ENCODE measurements at places on chromosomes 13 and 19. TPM values are rescaled to one million over a fixed set of nuclear protein-coding genes. Genes with fewer than 3 reads are reported as not detected.
A peak's percentile ranks its signal among the peaks of the same experiment; 100 is the strongest.

SLC10A2 gene
- total RNA-seq, result not detected

DNA sequence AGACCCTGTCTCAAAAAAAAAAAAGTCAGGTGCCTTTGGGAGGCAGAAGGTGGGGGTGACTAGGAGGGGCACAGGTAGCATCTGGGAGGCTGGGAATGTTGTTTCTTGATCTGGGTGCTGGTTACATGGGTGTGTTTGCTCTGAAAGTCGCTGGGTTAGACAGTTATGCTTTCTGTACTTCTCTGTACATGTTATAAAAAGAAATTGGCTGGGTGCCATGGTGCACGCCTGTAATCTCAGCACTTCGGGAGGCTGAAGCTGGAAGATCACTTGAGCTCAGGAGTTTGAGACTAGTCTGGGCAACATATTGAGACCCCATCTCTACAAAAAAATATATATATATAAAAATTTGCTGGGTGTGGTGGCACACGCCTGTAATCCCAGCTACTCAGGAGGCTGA lies 15.1 kb downstream of the NOSIP start:
- DNase-seq, result no peak

- no peak for DNase-seq
Measured at GRCh38 chr19:15129856-15130585, 22.8 kb downstream of the SYDE1 start.

- peak; percentile 91 for DNase-seq
Measured at GRCh38 chr19:40285353-40286234, 449 bp upstream of the AKT2 start.

ZNF226 gene
- total RNA-seq, result 9.9 TPM

DNA sequence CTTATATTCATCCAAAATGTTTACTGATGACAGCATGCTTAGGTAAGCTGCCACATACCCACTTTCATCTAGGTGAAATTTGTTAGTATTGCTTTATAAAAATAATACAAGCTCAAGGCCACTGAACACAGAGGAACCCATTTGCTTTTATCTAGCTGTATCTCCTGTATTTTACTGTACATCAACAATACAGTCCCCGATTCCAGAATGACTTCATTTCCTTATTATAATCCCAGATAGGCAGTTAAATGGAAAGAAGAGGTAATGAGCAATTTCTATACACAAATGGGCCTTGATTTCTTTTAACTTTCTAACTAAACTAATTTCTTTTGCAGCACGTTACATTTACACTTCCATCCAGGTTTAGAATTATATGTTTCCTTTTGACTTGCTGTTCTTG lies 86.2 kb downstream of the SHISA2 start:
- no peak for DNase-seq

GRCh38 chr19:2494447-2495129 lies 18.7 kb downstream of the GADD45B start:
- DNase-seq, result no peak

DNA sequence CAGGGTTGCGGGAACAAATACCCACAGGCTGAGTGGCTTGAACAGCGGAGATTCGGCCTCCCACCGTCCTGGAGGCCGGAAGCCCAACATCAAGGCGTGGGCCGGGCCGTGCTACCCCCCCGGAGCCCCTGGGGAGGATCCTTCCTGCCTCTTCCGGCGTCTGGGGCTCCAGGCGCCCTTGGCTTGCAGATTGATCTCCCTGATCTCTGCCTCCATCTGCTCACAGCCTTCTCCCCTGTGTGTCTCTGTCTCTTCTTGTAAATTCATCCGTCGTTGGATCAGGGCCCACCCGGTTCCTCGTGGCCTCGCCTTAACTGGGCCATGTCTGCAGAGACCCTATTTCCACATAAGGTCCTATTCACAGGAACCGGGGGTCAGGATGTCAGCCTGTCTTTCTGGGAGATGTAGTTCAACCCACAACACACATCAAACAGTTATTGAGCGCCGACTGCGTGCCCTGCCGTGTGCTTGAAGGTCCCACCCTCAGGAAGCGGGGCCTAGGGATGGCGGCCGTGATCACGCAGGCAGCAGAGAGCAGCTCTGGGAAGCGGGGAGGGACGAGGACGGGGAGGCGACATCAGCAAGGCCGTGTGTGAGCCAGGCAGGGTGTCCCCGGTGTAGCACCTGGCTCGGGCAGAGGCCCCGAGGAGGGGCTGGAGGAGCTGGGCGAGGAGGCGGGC lies 21.3 kb downstream of the HCN2 start:
- DNase-seq, result no peak

DNA sequence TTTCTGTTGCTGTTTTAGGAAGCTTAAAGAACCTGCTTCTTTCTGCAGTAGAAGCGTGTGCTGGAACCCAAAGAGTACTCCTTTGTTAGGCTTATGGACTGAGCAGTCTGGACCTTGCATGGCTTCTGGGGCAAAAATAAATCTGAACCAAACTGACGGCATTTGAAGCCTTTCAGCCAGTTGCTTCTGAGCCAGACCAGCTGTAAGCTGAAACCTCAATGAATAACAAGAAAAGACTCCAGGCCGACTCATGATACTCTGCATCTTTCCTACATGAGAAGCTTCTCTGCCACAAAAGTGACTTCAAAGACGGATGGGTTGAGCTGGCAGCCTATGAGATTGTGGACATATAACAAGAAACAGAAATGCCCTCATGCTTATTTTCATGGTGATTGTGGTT lies 103.1 kb downstream of the TNFRSF19 start:
- DNase-seq, result no peak

GRCh38 chr13:109784590-109785140 lies 1.7 kb downstream of the IRS2 start:
- no peak for DNase-seq

PSG3 gene
- not detected for total RNA-seq

DNA sequence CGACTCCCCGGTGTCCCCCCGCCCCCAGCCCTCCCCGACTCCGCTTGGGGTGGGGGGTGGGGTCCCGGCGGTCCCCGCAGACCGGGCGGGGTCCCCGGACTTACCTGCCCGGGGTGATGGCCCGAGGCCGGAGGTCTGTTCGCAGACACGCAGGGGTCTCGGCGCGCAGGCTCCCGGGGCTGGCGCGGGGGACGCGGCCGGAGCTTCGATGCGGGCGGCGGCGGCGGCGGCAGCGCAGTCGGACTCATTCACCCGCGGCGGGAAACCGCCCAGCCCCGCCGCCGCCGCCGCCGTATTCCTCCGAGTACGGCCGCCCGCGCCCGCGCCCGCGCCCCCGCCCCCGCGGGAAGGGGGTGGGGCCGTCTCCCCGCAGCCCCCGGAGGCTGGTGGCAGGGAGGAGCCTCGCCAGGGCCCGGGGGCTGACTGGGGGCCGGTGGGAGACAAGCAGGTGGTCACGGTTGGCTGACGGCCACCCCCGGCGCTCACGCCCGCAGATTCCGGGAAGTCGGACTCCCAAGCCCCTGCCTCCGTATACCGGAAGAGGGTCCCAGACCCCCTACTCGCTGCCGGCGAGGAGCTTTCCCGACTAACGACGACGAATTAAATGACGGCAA lies at the start of gene C2CD4C:
TSS of gene C2CD4C (minus strand) at position 246 of the 614 bp plus-strand sequence. CDS start 786 bp downstream, outside the sequence.
- no peak for DNase-seq

Measured in esophagus squamous epithelium (tissue), 5 donors.